ENCODE measurements at places on chromosomes 1 and 21.

DNA sequence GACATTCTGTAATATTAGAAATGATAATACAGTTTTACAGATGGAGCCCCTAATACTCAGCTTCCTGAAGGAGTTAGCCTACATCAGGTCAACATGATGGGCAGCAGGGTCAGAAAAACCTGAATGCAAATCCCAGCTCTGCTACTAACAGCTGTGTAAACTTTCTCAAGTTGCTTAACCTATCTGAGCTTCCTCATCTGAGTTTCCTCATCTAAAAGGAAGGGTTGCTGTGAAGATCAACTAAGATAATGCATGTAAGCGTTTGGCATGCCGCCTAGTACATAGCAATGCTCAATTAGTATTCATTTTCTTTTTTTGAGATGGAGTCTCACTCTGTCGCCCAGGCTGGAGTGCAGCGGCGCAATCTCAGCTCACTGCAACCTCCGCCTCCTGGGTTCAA, 18.4 kb upstream of the DESI2 start:
- no peaks in the 10 kb centered on the region for H3K36me3 ChIP-seq
- no peak overlapping the region for H3K4me3 ChIP-seq
- H3K27me3 ChIP-seq: no peaks in the 10 kb centered on the region

- no peak for DNase-seq
- H3K4me1 ChIP-seq: no peaks in the 10 kb centered on the region
- no peak overlapping the region for H3K4me3 ChIP-seq
- H3K27ac ChIP-seq: no peak overlapping the region
- no peaks in the 10 kb centered on the region for H3K27me3 ChIP-seq
These were observed 102.0 kb downstream of the TGFB2 start for GRCh38 chr1:218447010-218447689.

DNA sequence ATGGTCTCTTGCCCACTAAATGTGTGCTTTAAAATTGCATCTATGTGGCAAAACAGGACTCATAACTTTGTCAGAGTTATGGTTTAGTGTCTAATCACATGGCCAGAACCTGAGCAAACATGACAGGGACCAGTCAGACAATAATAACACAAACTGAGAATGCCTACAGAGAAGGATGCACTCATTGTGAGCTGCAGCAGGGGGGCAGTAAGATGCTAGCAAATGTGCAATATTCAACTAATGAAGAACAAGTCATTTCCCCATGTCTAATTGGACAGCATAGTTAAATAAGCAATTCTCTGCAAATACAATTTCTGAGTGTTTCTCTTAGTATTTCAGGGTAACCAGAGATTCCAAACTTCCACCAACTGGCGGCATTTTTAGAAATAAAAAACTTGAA, 30.8 kb downstream of the SPAG17 start:
- no peak overlapping the region for H3K4me3 ChIP-seq
- no peak for DNase-seq
- H3K27ac ChIP-seq: no peak overlapping the region
- H3K36me3 ChIP-seq: no peaks in the 10 kb centered on the region
- H3K27me3 ChIP-seq: no peaks in the 10 kb centered on the region

DNA sequence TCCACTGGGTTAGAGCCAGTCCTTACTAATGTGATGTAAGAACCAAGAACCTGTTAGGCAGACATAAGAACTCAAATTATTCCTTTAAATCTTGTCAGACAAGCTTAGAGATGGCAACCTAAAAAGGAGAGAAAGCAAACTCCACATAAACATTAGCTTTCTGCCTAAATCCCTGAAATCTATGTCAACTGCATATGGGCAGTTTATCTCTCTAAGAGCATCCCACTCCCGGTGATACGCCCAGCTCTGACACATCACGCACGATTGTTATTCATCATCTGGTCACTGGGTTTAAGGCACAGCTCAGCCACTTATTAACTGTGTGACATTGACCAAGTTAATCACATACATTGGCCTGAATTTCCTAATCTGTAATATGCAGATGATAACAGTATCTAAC, 323.7 kb downstream of the HHIPL2 start:
- H3K36me3 ChIP-seq: no peaks in the 10 kb centered on the region
- no peak overlapping the region for H3K27ac ChIP-seq
- no peak for DNase-seq
- no peaks in the 10 kb centered on the region for H3K4me1 ChIP-seq
- H3K27me3 ChIP-seq: no peaks in the 10 kb centered on the region

DNA sequence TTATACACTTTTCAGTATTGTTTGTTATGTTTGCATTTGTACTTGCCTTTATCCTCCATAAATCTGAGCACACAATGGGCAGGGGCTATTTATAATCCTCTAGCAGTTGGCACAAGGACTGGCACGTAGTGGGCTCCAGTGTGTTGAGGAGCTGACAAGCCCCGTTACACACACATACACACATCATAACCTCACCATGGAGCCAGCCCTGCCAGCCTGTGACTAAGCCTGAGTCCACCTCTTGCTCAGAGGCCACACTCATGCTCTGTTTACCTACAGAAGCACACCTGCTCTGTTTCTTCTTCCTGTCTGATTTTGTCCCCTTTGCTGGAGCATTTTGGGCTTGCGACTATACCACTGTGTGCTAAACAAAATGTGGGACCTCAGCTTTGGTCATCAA, 64.5 kb upstream of the SPATA6 start:
- H3K36me3 ChIP-seq: no peaks in the 10 kb centered on the region
- DNase-seq: no peak
- peaks cover 3% of the 10 kb centered on the region for H3K27me3 ChIP-seq

DNA sequence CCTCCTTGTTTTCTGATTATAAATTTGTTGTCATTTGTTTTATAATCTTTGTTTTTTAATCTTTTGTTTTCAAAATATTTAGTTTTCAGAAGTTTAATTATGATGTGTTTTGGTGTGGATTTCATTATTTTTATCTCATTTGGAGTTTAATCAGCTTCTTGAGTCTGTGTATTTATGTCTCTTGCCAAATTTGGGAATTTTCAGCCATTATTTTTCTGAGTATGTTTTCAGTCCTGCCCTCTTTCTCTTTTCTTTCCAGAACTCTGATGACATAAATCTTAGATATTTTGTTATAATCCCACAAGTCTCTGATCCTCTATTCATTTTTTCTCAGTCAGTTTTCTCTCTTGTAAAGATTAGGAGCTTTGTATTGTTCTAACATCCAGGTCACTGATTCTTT, 89.8 kb downstream of the RHOU start:
- H3K4me3 ChIP-seq: no peak overlapping the region
- peaks cover 6% of the 10 kb centered on the region for H3K4me1 ChIP-seq
- H3K27me3 ChIP-seq: no peaks in the 10 kb centered on the region
- no peak overlapping the region for H3K27ac ChIP-seq
- H3K36me3 ChIP-seq: no peaks in the 10 kb centered on the region
- DNase-seq: no peak

DNA sequence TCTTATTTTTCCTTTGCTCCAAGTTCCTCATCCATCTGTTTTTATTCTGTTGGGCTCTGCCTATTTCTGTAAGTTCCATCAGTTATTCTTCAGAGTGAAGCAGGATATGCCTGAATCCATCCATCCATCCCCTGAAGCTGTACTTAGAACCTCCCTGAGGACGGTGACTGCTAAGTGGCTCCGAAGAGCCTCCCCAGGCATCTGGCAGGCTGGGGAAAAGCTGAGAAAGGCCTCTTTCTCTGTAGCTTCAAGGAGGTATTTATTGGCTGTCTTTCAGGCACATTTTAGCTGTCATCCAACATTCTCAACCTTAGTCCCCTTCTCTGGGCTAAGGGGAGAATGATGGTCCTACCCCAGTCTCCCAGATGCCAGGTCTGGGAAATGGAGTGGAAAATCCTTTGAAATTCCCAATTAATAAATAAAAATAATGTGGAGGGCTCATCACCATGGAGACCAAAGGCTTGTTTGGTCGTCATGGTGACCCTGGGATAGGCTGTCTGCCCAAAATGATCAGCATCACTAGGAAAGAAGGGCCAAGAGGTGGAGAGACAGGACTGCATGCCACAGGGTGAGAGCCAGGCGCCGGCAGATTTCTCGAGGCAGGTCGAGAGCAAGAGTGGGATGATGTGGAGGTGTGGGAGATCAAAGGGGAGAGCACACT, 82.0 kb downstream of the UBIAD1 start:
- no peaks in the 10 kb centered on the region for H3K36me3 ChIP-seq
- H3K4me1 ChIP-seq: peaks cover 11% of the 10 kb centered on the region
- H3K27ac ChIP-seq: no peak overlapping the region

- H3K27me3 ChIP-seq: peaks cover 15% of the 10 kb centered on the region
- H3K27ac ChIP-seq: no peak overlapping the region
- no peak for DNase-seq
- H3K4me3 ChIP-seq: peak overlapping the region; percentile 61
- H3K36me3 ChIP-seq: no peaks in the 10 kb centered on the region
These were observed 735 bp downstream of the NBL1 start for GRCh38 chr1:19644681-19645410.

- DNase-seq: no peak
- no peak overlapping the region for H3K27ac ChIP-seq
- H3K4me3 ChIP-seq: no peak overlapping the region
- H3K4me1 ChIP-seq: no peaks in the 10 kb centered on the region
These were observed 351.9 kb downstream of the S1PR1 start for GRCh38 chr1:101588677-101589076.

GRCh38 chr1:21337010-21337437, 46.8 kb upstream of the ECE1 start:
- DNase-seq: no peak
- no peak overlapping the region for H3K4me3 ChIP-seq
- no peak overlapping the region for H3K27ac ChIP-seq
- no peaks in the 10 kb centered on the region for H3K27me3 ChIP-seq
- H3K36me3 ChIP-seq: peaks cover 10% of the 10 kb centered on the region

DNA sequence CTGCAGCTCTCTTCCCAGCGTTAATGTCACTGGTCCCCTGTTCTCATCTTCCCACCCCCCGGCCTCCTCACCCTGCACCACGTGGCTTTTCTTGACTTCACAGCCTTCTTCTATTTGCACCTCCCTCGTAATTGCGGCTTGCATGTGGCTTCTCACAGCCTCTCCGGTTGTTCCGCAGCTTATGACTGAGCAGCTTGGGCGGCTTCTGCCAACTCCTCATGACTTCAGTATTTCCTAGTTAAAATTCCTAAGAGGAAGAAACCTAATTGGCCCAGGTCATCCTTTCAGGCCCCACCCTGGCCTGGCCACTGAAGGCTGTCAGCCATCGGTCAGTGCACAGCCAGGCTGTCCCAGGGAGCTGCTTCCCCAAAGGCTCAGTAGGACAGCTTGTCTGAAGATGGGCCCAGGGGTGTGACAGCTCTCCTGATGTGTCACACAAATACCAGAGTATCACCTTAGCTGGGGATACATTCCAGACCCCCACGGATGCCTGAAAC, 8.6 kb upstream of the RERE start:
- DNase-seq: no peak
- no peaks in the 10 kb centered on the region for H3K36me3 ChIP-seq
- no peak overlapping the region for H3K27ac ChIP-seq
- H3K4me3 ChIP-seq: no peak overlapping the region

- H3K4me1 ChIP-seq: no peaks in the 10 kb centered on the region
- H3K27me3 ChIP-seq: no peaks in the 10 kb centered on the region
These were observed 20.3 kb downstream of the NOS1AP start for GRCh38 chr1:162089748-162090147.

DNA sequence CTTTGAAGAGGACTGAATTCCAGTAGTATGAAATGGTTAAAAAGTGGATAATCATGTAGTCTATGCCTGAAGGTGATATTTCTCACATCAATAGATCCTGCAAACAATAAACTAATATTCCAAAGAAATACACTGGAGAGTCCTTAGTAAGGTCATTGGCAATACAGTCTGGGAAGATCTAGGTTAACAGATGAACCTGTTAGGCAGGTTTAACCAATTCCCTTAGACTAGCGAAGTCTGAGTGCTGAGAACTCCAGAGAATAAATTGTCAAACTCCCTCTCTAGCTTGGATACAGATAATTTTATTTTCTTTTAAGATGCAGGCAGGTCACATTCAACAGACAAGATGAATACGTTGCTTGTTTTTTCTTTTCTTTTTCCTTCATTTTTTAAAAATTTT, 2.4 kb downstream of the GPR157 start:
- H3K27ac ChIP-seq: no peak overlapping the region
- H3K36me3 ChIP-seq: no peaks in the 10 kb centered on the region
- H3K27me3 ChIP-seq: no peaks in the 10 kb centered on the region
- H3K4me1 ChIP-seq: peaks cover 38% of the 10 kb centered on the region
- no peak overlapping the region for H3K4me3 ChIP-seq

DNA sequence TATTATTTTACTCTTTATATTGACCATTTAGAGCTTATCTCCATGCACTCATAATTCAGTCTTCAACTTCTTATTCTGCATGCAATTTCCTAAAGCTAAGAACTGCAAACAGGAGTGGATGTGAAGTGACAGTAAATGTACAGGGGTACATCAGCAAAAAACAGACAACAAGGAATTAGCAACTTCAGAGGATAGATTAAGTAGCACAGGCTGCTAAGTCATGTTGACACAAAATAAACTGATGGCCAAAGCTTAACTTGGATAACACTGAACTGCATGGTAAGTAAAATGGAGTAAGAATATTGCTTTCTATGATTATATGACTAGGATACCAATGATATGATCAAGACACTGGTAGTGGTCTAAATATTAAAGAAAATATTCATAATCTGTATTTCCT, 66.5 kb downstream of the USP24 start:
- peaks cover 9% of the 10 kb centered on the region for H3K4me1 ChIP-seq
- no peak overlapping the region for H3K4me3 ChIP-seq

DNA sequence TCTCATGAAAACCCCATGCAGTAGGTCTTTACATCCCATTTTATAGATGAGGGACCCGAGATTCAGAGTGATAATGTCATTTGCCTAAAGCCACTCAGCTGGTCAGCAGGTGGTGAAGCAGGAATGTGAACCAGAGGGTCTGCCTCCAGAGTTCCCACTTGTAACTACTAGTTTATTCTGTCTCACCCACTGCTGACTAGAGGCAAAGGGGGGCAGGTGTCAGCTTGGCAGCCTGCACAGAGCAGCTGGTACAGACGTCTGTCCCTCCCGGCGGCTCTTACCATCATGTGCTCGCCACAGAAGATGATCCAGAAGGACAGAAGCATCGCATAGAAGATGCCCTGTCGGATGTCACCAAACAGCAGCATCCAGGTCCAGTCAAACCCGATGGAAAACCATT, 82.4 kb downstream of the WLS start:
- H3K27me3 ChIP-seq: no peaks in the 10 kb centered on the region
- H3K4me3 ChIP-seq: no peak overlapping the region
- DNase-seq: no peak
- no peaks in the 10 kb centered on the region for H3K36me3 ChIP-seq
- no peak overlapping the region for H3K27ac ChIP-seq
- no peaks in the 10 kb centered on the region for H3K4me1 ChIP-seq

DNA sequence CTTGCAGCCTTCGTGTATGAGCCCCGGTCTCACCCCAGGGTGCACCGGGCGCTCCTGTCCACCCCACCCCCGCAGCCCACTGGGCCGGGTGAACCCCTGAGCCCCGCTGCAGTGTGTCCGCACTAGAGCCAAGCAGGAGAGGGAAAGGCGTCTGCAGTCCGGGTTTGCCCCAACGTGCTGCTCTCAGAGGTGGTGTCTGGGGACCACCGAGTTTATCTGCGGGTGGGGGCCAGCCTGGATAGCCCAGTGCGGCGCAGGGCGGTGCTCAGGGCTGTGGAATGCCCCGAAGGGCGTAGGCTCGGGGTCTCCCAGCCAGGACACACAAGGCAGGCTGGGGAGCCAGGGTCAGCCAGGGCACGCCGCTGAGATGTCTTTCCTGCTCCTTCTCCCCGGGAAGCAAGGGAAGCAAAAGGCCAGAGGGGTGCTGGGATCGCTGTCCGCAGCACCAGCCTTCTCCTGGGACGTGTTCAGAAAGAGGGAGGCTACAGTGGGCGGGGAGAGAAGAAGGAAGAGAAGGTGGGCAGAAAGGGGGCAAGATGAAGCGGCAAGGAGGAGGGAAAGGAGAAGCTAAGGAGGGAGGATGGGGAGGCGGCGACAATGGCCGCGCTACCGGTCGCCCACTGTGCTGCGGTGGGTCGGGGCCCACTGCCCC, 56.6 kb downstream of the MAB21L3 start:
- no peaks in the 10 kb centered on the region for H3K36me3 ChIP-seq
- DNase-seq: no peak
- peaks cover 20% of the 10 kb centered on the region for H3K4me1 ChIP-seq

Data from CD4-positive, alpha-beta T cell (primary cell).